ENCODE measurements at places on chromosomes 7 and 10.

DNA sequence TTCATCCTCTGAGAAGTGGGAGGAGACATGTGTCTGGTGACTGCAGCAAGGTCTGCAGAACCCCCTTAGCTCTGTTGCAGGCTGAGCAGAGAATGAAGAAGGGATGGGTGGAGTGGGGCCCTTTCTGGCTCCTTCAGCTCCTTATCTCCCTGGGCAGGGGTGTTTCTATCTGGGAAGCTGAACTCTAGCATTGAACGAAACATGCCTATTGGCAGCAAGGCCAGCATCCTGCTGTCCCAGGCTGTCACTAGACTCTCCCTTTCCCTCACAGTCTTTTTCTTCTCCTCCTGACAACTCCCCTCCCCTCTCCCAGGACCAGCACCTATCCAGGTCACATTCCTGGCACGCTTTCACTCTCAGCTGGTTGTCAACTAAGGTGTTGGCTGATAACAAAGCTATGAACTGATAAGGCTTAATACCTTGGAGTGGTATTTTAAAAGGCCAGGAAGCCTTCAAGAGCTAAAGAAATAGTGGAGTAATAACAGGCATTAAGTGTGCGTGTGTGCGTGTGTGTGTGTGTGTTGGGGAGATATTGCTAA, 128.8 kb upstream of the FZD8 start:
- no peak for DNase-seq

DNA sequence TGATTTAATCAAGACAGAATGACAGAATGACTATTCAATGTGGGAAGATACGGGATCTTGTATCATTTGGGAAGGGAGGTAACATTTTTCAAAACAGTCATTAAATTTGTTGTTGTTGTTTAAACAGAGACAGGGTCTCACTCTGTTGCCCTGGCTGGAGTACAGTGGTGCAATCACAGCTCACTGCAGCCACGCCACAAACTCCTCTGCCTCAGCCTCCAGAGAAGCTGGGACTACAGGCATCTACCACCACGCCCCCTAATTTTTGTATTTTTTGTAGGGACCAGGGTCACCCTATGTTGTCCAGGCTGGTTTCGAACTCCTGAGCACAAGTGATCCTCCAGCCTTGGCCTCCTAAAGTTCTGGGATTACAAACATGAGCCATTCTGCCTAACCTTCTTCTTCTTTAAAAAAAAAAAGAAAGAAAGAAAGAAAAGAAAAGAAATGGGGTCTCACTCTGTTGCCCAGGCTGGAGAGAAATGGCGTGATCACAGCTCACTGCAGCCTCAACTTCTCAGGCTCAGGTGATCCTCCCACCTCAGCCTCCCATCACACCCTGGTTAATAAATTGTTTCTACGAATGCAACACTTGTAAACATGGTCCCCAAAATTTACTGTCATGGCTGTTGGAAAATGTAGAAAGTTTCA, 24.3 kb downstream of the YWHAG start:
- no peak for DNase-seq

DNA sequence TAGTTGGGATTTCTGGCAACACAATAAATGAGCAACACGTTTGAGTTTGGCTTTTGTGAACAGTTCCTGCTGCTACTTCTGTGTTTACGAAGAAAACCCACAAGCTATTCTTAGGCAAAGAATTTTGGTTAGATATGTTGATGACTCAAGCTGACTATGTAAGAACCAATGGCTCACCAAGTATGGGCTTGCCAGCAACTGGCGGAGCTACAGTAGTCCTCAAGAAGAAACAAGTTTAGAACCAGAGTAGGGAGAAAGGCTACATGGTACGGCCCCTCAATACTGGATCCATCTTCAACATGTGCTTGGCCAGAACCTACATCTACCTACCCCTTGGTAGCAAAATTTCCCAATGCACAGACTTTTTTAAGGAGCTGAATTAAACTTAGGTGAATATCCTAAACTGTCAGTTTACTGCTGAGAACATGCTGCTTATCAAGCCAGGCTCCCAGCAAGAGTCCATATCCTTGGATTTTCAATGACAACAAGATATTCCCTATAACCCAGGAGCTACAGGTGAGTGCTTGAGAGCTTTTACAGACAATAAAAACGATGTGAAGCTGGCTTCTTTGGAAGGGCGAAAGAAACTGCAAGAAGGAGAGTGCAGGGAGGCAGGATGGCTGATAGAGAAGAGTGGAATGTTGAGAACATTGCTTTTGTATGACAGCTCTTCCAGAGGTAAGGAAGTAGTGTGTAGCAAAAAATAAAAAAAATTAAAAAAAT, 74.3 kb upstream of the ASAH2 start:
- DNase-seq: no peak

- DNase-seq: no peak
Measured at GRCh38 chr10:73228247-73228646, 18.8 kb downstream of the DNAJC9 start.

- no peak for DNase-seq
Measured at GRCh38 chr7:150408393-150409299, 29.5 kb downstream of the ZNF775 start.

- DNase-seq: no peak
Measured at GRCh38 chr10:131880016-131880590, 20.7 kb upstream of the PPP2R2D start.

DNA sequence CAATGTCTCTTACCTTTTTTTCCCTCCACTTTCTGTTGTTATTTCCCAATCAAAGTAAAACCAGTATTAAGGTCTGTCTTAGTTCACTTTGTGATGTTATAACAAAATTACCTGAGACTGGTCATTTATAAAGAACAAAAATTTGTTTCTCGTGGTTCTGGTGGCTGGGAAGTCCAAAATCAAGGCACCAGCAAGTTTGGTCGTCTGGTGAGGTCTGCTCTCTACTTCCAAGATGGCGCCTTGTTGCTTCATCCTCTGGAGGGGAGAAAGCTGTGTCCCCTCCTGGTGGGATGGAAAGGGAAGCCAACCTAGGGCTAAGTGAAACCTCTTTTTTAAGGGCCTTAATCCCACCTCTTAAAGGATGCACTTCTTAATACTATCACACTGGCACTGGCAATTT, 22.3 kb upstream of the INSYN2A start:
- DNase-seq: no peak

DNA sequence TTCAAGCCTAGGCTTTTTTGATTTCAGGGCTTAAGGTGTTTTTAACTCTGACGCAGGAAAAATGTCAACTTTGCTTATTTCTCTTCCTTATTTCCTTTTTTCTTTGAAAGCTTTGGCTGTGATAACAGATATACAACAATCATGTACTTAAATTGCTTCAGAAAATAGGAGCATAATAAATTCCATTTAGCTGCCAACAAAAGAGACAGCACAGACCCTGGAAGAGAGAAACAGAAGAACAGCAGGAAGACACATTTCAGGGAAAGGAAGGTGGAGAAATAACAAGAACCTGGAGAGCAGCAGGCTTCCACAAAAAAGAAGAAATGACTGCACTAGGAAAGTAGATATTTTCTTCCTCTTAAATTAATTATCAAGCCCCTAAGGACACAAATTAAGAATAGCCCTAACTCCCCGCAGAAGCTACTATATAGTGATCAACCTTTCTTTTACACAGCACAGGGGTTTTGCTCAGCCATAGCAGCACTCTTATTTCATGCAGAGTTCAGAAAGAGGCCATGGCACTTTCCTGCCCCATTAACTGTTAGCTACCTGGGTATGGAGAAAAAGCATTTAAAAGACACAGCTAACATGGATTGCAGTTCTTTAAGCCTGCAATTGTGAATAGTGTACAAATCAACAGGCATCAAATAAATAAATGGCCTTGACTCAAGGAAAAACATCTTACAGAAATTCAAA, 61.5 kb downstream of the IQUB start:
- no peak for DNase-seq

DNA sequence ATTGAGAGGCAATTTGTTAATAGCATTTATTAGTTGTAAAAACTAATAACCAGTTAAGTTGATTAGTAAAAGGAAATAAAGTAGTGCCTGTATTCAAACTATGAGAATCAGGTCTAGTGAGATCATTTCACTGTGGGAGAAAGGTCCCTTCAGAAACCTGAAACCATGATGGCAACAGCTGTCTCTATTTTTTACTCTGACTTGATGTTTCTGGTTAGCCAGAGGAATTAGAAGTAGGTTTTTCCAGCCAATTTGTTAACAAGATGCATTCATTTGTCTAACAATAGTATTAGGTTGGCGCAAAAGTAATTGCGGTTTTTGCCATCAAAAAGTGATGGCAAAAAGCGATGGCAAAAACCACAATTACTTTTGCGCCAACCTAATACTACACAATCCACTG, 272.2 kb upstream of the YAE1 start:
- DNase-seq: no peak

GRCh38 chr7:27812706-27813105, 72.7 kb downstream of the TAX1BP1 start:
- no peak for DNase-seq

DNA sequence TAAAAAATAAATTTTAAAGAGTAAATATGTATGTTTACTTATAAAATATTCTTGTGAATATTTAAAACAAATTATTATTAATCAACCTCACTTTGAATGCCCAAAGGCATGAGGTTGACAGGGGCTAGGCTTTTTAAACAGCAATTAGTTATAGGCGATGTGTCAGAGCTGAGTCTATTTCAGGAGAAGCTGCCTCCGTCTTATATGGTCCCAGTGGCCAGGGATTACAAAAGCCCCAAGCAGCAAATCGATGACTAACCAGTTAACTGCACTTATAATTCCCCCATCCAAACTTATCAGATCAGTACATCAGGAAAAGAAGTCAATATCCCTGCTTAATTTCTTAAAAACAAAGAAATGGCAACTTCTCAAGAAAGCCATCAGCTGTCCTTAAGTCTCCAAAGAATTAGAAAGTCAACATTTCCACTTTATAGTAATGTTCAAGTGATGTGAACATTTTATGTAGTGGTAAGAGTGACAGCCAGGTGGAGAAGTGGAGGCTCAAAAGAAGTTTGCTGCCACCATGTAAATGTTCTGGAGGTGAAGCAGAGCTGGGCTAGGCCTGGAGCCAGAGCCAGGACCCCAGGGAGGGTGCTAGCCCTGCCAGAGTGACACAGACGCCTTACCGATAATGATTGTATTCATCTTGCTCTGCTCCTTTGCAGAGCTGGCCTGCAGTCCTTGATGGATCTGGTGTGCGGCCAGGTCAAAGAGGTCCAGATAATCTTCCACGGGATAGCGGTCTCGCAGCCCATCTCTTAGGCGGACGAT, 51.5 kb downstream of the CHST15 start:
- no peak for DNase-seq

- DNase-seq: no peak
Measured at GRCh38 chr7:134726581-134726980, 52.9 kb upstream of the CALD1 start.

- no peak for DNase-seq
Measured at GRCh38 chr10:86357676-86358075, 8.9 kb downstream of the GRID1 start.

DNA sequence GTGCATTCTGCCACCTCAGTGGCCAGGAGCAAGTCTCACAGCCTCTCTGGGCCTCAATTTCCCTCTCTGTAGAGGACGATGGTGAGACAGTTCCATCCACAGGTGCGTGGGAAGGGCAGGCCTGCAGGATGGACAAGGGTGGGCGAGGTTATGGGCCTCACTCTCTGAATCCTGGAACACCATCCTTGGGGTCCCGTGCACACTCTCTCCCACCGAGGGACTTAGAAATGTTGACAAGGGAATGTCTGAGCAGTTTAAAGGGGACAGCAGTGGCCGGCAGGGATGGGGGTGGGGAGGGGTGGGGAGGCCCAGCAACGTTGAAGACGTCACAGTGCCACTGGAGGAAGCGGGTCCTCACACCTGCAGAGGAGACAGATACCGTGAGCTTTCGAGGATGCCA, 111.5 kb downstream of the FOXL3 start:
- DNase-seq: no peak

- DNase-seq: no peak
Measured at GRCh38 chr10:102645388-102645740, 1.1 kb downstream of the TRIM8 start.

DNA sequence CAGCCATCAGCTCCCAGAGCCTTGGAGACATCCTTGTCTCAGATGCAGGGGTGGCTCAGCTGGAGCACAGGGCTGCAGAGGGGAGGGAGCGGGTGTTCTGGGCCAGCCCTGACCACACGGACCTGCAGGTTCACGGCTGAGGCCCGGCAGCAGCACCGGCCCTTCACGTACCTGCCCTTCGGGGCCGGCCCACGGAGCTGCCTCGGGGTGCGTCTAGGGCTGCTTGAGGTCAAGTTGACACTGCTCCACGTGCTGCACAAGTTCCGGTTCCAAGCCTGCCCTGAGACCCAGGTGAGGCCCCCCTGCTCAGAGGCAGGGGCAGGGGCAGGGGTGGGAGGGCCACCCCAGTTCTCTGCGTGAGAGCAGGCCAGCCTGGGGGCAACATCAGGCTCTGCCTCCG, 45.2 kb downstream of the PARP12 start:
- DNase-seq: no peak

GRCh38 chr10:34522546-34522945, 292.6 kb downstream of the PARD3 start:
- DNase-seq: no peak

- no peak for DNase-seq
Measured at GRCh38 chr10:114683162-114683561, 25.1 kb upstream of the ABLIM1 start.

DNA sequence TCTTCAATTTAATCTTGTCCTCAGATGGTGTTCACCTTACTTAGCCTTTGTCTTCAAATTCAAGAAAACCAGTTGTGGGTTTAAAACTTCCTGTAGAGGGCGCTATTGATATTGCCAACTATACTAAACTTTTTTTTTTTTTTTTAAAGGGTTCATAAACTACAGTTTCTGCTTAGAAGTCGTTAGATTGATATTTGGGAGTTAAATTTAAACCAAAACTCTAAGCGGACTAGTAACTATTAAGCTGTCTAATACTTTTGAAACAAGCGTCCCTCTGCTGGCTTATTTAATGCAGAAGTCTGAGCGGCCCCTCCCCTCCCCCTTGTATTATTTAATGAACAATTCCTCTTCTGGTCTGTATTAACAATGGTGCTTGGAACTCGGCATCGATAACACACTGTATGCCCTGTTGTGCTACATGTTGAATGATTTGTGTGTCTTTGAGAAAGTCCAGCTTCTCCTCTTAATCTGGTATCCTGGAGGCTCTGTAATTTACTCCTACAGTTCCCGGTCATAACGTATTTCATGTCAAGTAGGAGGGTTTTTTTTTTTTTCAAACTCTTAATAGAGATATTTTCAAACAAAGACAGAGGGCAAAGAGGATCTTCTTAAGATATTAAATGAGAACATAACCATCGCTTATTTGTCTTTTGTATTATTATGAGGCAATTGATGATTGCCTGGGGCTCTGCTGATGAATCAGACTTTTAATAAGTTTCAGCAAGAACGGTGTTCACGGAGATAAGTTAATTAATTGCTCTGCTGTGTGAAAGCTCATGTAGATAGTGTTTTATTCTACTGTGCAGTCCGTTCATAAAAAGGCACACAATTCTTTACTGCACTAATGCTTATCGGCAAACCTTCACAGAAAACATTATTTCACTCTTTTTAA, 22.6 kb upstream of the CREB5 start:
- no peak for DNase-seq

- DNase-seq: no peak
Measured at GRCh38 chr10:33509231-33509831, 174.9 kb upstream of the NRP1 start.

- no peak for DNase-seq
Measured at GRCh38 chr10:29692121-29692539, 57.4 kb upstream of the SVIL start.
